T-helper 2 cell treated with Interferon-gamma antibody and Interleukin-4, amounts not matched to agents 5 μg/mL and 100 μg/mL, for 36 hours (primary cell): ENCODE measurements at places on chromosomes 7 and 10.

DNA sequence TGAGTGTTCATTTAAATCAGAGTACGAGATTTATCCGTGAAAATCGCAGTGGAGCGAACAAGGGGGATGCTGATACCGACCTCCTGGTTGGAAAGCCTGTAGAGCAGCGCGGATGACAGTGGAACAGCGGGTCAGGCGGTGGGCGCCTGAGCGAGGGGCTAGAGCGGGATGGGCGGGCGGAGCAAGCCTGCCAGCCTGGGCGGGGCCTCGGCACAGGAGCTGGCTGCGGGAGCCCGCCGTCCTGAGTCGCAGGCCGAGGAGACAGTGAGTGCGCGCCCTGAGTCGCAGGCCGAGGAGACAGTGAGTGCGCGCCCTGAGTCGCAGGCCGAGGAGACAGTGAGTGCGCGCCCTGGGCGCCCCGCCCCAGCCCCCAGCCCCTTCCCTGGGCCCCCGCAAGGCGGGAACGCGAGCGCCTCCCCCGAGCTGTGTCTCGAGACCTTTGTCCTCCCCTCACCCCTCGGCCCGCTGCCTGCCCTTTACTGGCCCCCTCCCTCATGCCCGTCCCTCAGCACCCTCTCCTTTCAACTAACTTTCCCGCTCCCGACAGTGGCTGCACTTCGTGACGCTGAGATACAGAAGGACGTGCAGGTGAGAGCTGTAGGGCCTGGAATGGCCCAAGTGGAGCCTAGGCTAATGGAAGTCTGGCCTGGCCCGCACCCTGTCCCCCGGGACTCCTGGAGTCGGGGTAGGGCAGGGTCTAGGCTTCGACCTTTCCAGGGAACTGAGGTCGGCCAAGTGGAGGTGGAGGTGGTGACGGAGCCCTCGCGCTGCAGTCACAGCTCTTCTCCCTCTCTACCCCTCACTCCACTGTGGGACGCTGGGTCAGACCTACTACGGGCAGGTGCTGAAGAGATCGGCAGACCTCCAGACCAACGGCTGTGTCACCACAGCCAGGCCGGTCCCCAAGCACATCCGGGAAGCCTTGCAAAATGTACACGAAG is at the start of gene AS3MT:
TSS of gene AS3MT (plus strand) at position 213 of the 941 bp plus-strand sequence. CDS start at position 336, 123 bp downstream.
- peak; percentile 11 for DNase-seq

- peak; percentile 48 for DNase-seq
Measured at GRCh38 chr7:150988230-150989226, 2.3 kb upstream of the NOS3 start.

GRCh38 chr7:12705878-12706277 is 18.4 kb downstream of the ARL4A start:
- no peak for DNase-seq

DNA sequence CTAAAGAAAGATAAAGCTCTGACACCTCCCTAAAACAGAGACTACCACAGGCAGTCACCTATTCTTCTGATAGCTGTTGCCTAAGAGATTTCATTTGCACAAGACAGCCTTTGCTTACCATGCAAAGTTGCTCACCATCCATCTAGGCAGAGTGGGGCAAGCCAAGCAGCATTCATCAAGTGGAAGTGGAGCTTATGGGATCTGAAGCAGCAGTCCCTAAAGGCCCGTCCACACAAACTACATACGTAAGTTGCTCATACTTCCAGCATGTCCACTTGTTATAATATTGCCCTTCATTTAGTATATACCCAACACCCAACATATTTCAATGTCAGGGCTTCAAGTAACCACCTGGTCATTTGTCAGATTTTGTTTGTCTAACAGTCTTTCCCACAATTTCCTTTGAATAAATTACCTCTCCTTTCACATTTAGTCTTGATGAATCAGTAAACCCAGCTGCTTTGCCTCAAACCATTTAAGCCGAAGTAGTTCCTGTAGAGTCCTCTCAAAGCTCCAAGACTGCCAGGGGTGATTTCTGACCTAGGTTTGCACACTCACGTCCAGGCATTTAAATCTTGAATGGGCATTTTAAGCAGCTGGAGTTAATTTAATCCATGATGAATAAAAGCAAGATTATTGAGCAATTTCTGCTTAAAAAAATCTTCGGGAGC is 67.9 kb downstream of the ATAD1 start:
- no peak for DNase-seq

DNA sequence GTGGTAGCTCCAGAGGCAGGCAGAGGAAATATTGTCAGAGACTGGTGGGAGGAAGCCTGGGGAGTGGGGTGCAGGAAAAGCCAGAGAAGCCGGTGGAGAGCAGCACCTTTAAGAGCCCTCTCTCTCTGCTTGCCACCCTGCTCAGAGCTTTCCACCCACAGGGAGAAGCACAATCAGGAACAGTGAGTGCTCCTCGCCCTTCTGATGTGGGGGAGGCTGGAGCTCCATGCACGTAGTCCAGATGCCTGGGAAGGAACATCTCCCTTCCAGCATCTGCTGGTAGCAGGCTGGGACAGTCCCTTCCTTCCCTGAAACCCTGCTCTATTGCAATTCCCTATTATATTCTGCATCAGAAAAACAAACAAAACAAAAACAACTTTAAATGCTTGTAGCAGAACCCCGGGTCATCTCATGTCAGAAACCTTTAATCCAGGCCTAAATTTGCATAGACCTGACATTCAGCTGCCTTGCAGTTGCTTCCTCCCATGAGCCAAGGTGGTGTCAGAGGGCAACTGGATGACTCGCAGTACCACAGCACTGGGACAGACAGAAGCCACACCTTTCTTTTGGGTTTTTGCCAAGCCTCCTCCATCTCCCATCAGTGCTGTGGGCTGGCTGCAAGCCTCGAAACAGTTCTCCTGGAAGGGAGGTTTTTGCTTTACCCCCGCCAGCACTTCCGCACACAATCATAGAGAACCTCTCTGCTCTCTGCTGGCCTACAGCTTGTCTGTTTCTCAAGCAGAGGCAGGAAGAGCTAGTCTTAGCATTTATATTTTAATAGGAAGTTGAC is 13.1 kb downstream of the AVPI1 start:
- DNase-seq: peak; percentile 23

GRCh38 chr10:71572962-71573361 is 146.6 kb downstream of the C10orf105 start:
- no peak for DNase-seq

- DNase-seq: no peak
Measured at GRCh38 chr10:98667081-98667480, 220.3 kb upstream of the HPS1 start.

- no peak for DNase-seq
Measured at GRCh38 chr10:31033147-31033546, 1.5 kb upstream of the ZNF438 start.

DNA sequence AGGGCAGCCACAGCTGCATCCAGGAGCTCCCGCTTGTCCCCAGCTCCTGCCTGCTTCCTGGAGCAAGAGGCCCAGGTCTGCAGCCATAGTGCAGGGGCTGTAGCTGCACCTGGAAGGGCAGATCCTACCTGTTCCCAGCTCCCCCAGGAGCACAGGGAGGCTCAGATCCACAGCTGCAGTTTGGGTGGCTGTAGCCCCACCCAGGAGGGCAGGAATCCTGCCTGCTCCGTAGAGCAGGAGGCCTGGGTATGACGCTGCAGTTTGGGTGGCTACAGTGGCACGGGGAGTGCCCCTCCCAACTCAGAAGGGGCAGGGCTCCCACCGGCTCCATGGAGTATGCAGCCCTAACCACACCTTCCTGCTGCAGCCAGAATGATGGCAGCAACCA is 26.7 kb upstream of the CDCA7L start:
- no peak for DNase-seq

DNA sequence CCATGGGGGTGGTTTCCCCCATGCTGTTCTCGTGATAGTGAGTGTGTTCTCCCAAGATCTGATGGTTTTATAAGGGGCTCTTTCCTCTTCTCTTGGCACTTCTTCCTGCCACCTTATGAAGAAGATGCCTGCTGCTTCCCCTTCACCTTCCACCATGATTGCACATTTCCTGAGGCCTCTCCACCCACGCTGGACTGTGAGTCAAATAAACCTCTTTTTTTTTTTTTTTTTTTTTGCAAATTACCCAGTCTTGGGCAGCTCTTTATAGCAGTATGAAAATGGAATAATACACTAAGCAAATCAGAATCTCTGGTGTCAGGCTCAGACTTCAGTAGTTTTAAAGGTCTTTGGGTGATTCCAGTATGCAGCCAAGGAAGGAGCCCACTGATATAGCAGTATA is 28.2 kb downstream of the TAS2R41 start:
- no peak for DNase-seq

- no peak for DNase-seq
Measured at GRCh38 chr7:101593556-101593955, 35.5 kb downstream of the MYL10 start.

- DNase-seq: no peak
Measured at GRCh38 chr7:151107882-151108281, 21.6 kb downstream of the AGAP3 start.

GRCh38 chr7:141704741-141705140 is 2.8 kb upstream of the DENND11 start:
- no peak for DNase-seq

DNA sequence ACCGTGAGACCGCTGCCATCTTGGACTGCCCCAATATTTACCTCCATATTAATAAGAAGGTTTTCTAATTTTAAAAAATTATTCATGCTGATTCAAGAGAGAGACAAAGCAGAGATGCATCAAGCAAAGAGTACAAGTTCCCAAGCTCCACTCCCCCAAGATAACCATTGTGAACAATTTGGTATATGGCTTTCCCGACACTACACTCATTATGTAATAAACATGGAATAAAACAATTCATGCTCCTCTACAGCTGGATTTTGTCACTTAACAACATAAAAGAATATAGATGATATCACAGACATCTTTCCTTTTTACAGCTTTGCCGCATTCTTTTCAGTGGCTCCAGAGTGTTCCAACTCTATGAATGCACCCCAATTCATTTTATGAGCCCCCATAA is 307.6 kb downstream of the FGFR2 start:
- DNase-seq: no peak

- no peak for DNase-seq
Measured at GRCh38 chr7:156604836-156605695, 35.5 kb upstream of the RNF32 start.

DNA sequence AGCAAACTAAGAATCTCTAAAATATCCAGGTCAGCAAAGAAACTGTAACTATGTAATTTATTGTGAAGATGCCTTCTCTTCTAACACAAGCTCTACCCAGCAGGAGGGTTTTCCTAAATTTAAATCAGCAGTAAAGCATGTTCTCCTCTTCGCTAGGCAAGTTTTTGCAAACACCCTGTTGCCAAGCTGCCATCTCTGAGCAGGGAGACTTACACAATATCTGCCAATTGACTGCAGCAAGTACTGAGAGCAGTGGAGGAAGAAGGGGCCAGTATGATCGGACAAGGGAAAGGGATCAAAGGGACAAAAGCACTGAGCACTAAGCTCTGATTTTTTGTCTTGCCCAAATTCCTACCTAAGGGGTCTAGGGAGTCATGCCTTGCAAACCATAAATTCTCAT is 16.0 kb upstream of the LANCL2 start:
- DNase-seq: no peak

- DNase-seq: no peak
Measured at GRCh38 chr10:116848032-116848943, 1.0 kb upstream of the ENO4 start.

DNA sequence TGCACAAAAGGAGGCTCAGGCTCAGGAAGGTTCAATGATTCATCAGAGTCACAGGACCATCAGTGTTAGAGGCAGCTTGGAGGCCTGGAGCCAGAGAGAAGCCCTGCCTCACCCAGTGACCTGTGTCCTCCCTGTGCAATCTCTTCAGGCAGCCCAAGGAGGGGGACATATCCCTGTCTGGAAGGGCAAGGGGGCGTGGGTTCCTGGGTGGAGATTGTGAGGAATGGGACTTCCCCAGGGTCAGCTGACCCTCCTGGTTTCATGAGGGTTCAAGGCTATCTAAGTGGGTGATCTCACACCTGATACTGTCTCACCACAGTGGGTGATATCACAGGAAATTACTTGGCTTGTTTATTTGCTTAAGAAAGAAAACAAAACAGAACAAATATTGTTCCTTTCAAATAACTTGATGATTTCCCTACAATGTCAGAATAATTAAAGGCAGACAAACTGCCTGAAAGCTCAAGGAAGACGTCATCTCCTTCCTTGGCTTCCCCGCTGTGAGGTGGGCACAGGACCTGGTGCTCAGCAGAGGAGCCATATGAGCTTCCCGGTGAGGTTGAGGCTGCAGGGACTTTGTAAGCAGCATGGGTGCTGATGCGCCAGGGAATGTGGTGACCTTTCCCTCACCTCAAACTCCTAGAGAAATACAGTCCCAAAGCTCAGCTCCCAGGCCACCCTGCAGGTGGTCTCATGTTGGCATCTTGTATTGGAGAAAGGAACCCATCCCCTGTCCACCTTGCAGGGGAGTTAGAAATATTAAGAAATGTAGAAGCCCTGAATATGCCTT is 763.2 kb downstream of the GRID1 start:
- DNase-seq: no peak

- no peak for DNase-seq
Measured at GRCh38 chr10:101030496-101031127, 317 bp downstream of the PDZD7 start.

DNA sequence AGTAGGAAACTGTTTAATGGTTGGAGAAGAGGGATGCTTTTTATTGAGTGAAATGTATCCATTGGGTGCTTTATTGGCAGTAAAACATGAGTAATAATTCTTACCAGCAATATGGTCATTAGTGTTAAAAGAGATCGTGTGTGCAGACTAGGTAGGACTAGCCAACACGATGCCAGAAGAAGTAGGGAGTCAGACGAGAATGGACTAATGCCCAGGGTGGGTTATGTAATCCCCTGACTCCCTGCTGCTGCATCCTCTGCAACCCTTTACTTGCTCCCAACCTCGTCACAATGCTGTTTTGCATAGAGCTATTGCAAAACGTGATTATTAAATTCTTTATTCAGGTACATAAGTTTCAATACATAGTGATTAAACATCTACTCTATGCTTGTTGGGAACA is 1213.7 kb downstream of the GATA3 start:
- no peak for DNase-seq

DNA sequence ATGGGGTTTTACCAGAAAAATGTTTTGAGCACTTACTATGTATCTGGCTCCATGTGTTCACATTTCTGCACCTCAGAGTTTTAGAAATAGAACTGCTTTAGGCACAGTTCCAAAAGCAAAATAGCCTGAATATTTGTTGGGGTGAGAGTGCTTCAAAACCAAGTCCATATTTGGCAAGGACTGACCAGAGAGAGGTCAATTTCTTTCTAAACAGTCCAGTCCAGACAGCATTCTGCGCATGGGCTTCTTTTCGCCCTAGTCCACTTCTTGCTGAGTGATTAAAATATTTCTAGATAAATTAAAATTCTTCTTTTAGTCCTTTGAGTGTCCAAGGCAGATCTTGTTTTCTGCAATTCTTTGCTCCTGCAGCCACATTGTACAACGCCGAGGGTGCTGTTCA is 427.0 kb downstream of the PHTF2 start:
- DNase-seq: no peak

DNA sequence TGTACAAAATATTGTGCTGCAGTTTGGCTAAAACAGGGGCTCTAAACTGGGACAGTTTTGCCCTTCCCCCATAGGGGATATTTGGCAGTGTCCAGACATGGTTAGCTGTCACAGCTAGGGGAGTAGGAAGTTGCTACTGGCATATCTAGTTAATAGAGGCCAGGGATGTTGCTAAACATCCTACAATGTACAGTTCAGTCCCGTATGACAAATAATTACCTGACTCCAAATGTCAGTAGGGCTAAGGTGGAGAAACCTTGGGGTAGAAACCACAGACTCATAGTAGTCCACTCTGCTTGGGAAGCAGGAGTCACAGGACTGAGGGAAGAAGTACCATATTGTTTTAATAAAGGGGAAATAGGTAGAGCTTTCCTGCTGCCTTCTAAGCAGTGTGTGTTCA is 39.8 kb downstream of the WBP1L start:
- no peak for DNase-seq
